Stimulated activated CD4-positive, alpha-beta T cell treated with anti-CD3 and anti-CD28 coated beads, Interleukin-12 subunit alpha, Interleukin-12 subunit beta, amount 100 ng/mL, for 24 hours (primary cell): ENCODE measurements at places on chromosomes 7 and 10.

GRCh38 chr7:140000666-140001268, 62.0 kb downstream of the PARP12 start:
- no peak for DNase-seq

GRCh38 chr10:77496941-77497420, 140.6 kb downstream of the KCNMA1 start:
- DNase-seq = no peak

DNA sequence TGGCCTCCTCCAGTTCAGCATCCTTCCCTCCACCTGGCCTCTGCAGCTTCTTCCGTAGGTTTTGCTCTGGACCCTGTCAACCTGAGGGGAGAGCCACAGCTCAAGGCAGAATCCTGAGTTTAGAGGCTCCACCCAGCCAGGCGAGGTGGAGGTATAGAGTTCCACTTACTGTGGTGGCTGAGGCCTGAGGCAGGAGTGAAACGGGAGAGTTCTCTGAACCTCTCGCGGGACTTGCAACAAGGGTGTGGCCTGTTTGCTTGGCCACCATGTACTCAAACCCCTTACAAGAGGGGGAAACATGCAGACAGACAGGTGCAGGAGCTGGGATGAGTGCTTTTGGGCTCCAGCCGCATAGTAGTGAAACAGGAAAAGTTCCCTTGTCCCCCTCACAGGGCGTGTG, 154.0 kb upstream of the C7orf33 start:
- no peak for DNase-seq

- no peak for DNase-seq
Measured at GRCh38 chr10:79442171-79443040, 3.0 kb downstream of the ZCCHC24 start.

GRCh38 chr10:19970256-19970655, 154.0 kb downstream of the PLXDC2 start:
- DNase-seq = no peak

- no peak for DNase-seq
Measured at GRCh38 chr10:47413531-47414226, 29.6 kb upstream of the ZNF488 start.

- peak; percentile 50 for DNase-seq
Measured at GRCh38 chr10:132443605-132443982, 46.6 kb downstream of the PWWP2B start.

DNA sequence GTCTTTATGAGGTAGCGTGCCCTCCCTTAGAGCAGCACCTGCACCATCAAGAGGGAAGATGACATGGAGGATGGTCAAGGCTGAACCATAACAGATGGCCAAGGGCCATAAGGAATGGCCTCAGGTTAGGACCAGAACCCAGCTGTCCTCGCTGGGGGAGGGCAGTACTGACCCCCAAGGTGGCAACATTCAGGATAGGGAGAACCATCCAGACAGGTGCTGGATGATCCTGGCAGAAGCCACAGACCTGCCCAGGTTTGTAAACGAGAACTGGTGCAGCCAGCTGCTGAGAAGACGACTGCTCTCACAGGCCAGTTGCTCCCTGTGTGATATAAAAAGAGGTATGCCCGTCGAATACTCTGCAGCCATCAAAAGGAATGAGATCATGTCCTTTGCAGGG, 320.4 kb downstream of the GLRX3 start:
- no peak for DNase-seq

DNA sequence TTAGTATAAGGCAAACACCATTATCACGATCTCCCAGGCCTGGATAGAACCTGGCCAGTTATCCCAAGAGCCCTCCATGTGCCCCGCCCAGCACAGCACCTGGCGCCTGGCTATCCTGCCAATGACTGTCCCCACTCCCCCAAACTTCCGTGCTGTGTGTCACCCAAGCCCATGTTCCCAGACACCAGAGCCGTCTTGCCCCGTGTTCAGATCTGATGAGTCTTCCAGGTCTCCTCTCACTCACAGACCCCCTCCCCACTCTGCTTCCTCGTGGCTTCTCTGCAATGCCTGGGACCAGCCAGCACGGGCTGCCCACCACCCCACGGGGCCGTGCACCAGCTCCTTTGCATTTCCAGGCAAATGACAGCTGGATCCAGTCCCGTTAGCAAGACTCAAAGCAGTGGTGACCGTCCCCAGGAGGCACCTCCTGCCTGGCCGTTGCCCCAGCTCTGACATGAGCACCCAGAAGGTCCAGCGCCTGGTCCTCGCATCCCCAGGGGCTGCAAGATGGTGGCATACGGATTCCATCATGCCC, 43.8 kb upstream of the INPP5A start:
- no peak for DNase-seq

DNA sequence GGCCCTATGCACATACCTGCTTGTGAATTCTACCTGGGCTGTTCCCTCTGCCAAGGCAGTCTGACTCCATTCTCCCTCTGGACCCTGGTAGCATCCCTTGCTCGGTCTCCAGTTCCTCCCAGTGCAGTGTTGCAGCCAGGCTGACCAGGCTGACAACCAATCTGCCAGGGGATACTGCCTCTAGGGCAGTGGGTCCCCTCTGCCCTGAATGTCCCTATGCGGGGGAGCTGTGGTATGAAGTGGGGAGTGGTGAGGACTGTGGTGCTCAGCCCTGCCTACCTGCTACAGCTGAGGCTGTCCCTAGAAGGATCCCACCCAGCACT, 48.0 kb upstream of the CAMK2B start:
- DNase-seq = no peak

- no peak for DNase-seq
Measured at GRCh38 chr7:76412249-76412648, 2.8 kb upstream of the SSC4D start.

DNA sequence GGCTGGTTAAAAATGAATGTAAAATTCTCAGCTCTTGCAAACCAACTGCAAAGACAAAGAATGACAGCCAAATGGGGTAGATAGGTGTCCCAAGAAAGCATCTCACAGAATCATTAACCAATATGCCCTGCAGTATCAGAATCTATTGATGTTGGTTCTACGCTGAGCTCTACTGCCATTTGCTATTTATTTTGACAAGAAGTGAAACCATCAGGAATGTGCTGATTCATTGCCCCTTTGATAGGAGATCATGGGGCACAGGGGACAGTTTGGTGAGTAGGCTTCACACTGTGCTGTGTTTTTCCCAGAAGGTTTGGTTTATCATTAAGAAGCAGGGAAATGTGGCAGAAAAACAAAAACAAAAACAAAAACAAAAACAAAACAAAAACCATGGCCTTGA, 19.4 kb upstream of the CDC14C start:
- DNase-seq = no peak
